ENCODE measurements at places on chromosomes 12 and 14. TPM values are rescaled to one million over a fixed set of nuclear protein-coding genes. Genes with fewer than 3 reads are reported as not detected.

GRCh38 chr14:22830443-22831010 lies 840 bp downstream of the MRPL52 start:
- no peak for DNase-seq

GRCh38 chr14:53217316-53217994 lies 64.3 kb upstream of the DDHD1 start:
- peak; percentile 70 for DNase-seq

DNA sequence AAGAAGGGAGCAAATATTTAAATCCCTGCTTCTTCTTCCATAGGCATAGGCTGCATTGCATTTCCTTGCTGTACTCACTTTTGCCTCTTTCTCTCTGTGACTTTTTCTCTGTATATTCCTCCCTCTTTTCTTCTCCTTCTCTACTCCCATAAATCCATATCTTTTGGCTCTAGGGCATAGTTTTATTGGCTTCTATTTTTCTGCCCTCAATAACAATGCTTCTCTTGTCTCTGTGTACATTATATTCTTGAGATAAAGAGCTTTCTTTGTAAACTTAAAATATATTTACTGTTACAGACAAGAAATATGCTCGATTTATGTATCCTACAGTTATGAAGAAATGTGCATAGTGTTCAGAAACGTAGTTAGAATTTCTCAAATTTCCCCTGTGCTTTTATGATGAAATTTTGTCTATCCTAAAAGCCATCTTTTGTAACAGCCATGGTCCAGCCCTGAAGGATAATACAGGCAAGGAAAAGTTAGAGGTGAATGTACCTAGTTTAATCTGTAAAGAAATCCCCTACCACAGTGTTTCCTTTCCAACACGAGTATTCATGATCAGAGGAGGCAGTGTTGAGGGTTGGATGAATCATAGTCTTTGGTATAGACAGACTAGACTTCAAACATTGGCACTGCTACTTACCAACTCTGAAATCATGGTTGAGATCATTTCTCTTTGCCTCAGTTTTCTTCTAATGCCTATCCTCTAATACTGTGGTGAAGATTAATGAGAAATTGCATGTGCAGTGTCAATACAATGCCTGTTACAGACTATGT lies 173.3 kb upstream of the FAR2 start:
- no peak for DNase-seq

The NGB gene
- not detected for polyA plus RNA-seq

- no peak for DNase-seq
Observed at GRCh38 chr12:91331371-91331770, 148.8 kb upstream of the DCN start.

DNA sequence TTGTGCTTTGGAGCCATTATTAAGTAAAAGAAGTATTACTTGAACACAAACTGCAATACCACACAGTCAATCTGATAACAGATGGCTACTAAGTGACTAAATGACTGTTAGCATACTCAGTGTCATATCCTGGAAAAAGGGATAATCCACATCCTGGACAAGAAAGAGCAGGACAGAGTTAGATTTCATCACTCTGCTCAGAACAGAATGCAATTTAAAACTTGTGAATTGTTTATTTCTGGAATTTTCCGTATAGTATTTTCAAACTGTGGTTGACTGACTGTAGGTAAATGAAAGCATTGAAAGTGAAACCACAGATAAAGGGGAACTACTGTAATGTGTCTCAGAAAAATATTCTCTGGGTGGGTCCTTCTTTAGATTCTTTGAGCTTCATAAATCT lies 458.8 kb downstream of the TMEM117 start:
- DNase-seq: no peak

The CLEC1B gene
- 0.68 TPM for polyA plus RNA-seq

DNA sequence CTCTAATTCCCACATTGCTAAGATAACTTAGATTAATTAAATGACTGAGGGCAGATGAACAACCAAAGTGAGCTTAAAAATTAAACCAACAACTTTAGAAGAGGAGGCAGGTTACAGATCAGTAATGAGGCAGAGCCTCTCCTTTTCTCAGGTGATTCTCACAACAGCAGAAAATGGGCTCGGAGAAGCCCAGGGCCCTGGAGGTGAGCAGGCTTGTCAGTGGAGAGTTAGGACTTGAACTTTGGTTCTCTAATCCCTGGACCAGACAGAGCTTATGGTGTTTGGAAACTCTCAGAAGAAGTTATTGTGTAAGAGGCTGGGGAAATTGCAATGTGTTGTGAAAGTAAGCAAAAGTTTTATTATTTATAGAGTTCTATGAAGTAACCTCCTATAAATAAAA lies 2.8 kb downstream of the TRHDE start:
- no peak for DNase-seq

GRCh38 chr14:89349171-89350008 lies 67.6 kb downstream of the FOXN3 start:
- peak; percentile 16 for DNase-seq

The RFLNA gene
- polyA plus RNA-seq: not detected

The ACSM4 gene
- not detected for polyA plus RNA-seq

DNA sequence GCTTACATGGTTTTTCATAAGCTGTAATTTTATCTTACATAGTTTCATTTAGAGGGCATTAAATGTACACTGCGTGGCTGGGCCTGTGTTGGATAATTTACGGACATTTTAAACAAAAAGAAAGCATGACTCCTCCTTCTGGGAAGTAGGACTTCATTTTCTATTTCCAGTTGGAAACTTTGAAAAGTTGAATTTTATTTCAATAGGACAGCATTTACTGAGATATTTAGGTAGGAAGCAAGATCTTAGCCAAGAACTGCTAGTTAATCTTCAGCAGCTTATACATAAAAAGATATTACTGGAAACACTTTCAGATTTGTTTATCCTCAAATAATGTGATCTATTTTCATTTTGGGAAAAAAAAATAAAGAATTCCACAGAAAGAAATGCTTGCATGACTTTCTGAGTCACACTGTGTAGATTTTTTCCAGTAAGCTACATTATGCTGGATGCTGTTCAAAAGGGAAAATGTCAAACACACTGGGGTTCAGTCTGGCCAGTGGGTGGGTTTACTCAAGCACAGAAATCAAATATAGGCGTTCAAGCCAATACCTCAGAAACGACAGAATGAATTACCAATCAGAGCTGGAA lies 239.4 kb upstream of the KRR1 start:
- DNase-seq: no peak

DNA sequence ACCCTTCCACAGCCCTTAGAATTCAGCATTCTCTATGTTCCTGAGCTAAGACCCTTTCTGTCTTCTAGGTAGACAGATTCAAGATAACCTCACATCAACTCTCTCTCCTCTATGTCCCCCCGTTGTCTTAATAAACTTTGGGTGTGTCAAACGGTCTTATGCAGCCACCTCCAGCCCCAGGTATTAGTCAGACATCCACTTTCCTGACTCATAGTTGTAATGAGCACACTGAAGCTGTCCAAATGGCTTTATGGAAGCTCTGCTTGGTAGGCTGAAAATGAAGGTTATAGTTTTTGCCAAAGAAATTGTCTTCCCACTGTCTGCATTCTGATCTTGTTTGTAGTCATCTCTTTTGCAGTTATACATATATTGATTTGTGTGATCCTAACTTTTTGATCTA lies 482.0 kb downstream of the RMST start:
- no peak for DNase-seq

DNA sequence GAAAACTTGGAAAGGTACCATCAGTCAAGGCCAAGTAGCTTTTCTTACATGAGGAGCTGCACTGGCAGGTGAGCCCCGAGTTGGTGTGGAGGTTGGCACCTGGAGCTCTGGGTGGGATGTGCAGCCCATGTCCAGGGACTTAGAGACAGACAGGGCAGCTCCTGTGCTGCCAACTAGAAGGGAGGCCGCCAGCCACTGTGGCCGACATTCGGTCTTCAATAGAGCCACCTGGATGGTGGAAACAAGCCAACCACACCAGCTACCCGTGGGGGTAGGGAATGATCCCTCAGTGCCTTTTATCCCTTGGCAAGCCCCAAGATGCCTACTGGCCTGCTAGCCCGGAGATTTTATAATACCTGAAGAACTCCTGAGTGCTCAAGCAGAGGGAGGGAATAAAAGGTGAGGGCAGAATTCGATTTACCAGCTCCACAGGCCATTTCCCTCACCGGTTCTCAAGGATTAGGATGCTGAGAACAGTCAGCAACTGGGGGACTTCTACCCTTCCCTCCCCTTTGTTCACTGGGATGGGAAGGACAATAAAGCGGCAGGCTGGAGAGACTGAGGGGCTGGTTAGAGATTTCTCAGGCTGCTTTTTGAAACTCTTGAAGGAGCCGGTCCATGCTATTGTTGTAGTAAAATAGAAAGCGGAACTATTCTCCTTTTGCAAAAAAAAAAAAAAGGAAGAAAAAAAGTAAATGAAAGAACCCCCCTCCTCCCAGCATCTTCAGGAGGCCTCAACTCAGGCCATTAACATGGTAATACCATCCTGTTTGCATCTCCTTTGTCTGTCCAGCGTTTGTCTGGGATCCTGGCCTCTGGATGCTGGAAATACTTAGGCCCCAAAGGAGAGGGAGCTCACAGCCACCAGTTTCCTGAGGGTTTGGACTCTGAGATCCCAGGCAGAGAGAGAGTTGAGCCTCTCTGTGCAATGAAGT lies 321.6 kb downstream of the ZFP36L1 start:
- DNase-seq: peak; percentile 56

The SLC8A3 gene
- not detected for polyA plus RNA-seq

DNA sequence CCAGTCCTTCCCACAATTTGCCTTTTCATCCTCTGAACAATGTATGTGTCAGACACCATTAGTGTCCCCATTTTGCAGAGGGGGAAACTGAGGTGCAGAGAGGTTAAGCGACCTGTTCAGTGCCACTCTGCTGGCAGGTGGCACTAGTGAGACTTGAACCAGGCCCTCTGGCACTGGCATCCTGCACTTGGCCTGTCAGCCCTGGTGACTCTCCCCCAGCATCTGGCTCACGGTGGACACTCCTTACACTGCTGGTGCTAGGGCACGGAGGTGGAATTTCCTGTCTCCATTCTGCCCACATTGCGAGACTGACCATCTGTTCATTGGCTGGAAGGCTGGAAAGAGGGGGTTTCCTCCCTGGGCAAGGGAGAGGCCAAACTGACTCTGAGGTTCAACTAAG lies 48.7 kb downstream of the CCNK start:
- no peak for DNase-seq
